Effector memory CD8-positive, alpha-beta T cell (primary cell): ENCODE measurements at places on chromosomes 13 and 19.

DNA sequence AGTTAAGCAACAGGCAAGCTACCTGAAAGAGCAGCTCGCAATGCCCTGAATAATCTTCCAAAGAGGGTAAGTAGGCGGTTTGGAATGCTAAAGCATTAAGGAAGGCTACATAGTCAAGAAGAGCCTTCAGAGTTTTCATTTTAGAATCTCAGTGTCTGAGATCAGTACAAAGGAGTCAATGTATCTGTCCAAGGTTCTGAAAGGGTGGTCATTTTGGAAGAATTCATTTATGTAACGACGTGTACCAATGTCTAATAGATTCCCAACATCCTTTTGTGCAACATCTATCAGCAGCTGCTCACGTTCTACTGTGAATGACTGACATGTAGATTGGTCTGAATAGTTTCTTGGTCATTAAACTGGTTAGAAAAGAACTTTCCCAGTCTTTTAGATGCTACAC lies 15.2 kb downstream of the ZNF665 start:
- DNase-seq = no peak

DNA sequence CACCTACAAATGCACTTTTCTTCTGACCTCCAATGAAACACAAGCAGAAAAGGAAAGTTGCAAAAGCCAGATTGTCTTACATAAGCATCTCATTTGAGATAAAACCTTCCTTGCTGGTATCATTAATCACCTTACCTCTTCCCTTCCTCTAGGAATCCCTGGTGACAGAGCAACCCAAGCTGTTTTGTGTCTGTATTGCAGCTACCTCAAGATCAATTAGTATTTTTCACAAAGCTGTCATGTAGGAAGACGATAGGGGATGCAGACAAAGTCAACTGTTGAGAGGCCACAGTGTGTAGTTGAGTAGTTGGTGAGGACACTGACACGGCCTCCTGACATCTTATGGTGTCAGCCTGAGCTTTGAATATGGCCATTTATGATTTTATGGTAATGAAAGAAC lies 339.1 kb upstream of the SLC10A2 start:
- DNase-seq = no peak

DNA sequence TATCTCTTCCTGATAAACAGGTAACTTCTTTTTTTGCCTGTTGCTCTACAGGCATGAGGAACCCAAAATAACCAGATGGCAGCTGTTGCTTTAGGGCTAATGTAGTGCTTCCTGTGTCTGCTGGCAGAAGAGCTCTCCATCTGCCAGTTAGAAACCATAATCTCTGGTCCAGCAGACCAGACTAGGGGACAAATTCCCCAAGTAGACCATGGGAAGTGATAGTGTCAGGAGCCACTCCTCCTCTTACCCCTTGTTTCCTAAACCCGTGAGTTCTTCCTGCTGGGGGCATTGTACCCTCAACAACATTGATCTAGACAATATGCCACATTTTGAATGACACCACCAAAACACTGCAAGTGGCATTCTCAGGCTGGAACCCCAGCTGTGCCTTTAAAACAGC lies 135.9 kb downstream of the DLEU7 start:
- no peak for DNase-seq

GRCh38 chr19:18418483-18419194 lies 559 bp upstream of the SSBP4 start:
- DNase-seq = peak; percentile 56

- DNase-seq = no peak
These were observed 270.1 kb downstream of the SLITRK5 start for GRCh38 chr13:87941226-87941625.

GRCh38 chr19:1699386-1699785 lies 47.0 kb upstream of the TCF3 start:
- no peak for DNase-seq

GRCh38 chr19:5017235-5017634 lies 48.3 kb downstream of the KDM4B start:
- no peak for DNase-seq

GRCh38 chr13:31334994-31335557 lies 135.3 kb downstream of the B3GLCT start:
- DNase-seq = no peak

DNA sequence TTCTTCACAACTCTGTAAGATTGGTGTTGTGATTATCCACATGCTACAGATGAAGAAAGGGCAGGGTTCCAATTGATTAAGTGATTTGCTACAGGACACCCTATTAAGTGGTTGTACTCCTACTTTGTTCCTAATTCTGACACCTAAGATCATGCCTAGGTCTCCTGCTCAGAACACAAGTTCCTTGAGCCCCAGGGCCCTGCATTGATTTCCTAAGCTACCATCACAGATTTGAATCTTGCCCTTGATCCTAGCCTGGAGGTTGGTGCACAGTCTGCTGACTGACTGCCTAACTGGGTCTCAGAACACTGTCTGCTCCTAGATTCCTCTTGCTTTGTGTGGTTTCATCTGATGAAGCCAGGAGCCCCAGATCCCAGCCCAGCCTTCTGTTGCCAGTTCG lies 19.6 kb upstream of the WDFY2 start:
- DNase-seq = no peak

DNA sequence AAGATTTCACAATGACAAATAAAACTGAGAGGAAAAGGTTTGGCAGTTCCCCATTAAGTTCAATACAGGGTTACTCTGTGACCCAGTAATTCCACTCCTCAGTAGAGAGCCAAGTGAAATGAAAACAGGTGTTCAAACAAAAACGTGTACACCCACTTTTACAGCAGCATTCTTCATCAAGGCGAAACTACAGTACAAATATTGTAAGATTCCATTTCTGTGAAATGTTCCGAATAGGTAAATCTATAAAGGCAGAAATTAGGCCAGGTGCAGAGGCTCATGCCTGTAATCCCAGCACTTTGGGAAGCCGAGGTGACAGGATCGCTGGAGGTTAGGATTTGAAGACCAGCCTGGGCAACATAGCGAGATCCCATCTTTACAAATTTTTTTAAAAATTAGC lies 8.9 kb upstream of the GDF15 start:
- DNase-seq = no peak

DNA sequence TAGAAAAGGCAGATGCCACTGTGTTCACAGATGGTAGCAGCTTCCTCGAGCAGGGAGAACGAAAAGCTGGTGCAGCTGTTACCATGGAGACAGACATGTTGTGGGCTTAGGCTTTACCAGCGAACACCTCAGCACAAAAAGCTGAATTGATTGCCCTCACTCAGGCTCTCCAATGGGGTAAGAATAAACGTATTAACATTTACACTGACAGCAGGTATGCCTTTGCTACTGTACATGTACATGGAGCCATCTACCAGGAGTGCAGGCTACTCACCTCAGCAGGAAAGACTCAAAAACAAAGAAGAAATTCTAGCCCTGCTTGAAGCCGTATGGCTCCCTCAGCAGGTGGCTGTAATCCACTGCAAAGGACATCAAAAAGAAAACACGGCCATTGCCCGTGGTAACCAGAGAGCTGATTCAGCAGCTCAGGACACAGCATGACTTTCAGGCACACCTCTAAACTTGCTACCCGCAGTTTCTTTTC lies 197.7 kb downstream of the ZNF737 start:
- no peak for DNase-seq

DNA sequence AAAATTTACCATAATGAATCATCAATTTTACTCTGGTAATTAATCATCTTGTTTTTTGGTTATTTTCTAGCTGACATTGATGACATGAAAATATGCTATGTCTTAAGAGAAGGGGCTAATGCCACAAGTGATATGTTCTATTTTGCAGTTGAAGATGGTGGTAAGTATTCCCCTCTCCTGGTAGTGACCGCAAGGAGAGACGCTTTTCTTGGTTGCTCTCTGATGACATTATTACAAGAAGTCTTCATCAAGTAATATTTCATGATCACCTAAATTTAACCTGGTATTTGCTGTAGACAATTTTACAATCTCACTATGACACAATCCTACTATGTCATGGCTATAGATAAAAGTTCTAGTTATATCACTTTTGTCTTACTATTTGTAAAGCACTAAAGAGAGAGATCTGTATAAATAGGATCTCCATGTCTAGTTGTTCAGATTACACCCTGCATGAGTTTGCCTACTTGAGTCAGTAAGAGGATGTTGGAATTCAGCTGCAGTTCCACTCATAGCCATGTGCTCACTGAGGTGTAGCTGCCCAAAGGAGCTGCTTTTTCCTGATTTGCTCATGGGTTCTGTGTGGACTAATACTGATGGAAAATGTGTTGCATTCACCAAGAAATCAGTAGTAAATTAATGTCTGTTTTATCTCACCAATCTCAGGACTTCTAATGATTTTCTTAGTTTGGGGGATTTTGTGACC lies 10.9 kb downstream of the FREM2 start:
- no peak for DNase-seq

DNA sequence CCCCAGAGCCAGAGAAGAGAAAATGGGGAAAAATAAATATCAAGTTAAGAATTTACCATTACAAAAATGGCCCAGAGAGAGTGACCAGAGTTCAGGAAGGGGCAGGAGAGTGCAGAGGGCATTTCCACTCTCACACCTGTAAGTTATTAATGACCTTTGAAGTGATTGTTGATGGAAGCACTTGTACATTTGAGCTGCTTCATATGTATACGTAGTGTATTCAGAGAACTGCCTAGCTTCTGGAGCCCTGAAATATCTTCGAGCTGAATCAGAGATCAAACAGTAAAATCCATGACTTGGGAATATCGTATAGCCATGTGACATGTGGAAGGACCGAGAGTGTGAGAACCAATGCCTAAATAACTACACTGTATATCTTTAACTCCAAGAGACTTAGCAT lies 49.2 kb upstream of the PCCA start:
- no peak for DNase-seq

GRCh38 chr19:54319049-54319448 lies 6.1 kb upstream of the LILRA5 start:
- no peak for DNase-seq

GRCh38 chr13:104310861-104311260 lies 1244.6 kb upstream of the SLC10A2 start:
- DNase-seq = no peak
